ENCODE measurements at places on chromosomes 2 and 18. TPM values are rescaled to one million over a fixed set of nuclear protein-coding genes. Genes with fewer than 3 reads are reported as not detected.

Gene SERPINB11
- 7.1 TPM for total RNA-seq

Gene TMEM37
- total RNA-seq, result 6.0 TPM

Gene BMP10
- total RNA-seq, result not detected

GRCh38 chr2:120917886-120918285, 182.2 kb downstream of the GLI2 start:
- no peak for ATAC-seq

- ATAC-seq, result no peak
Observed at GRCh38 chr2:120771781-120772208, 36.1 kb downstream of the GLI2 start.

GRCh38 chr2:147365622-147366021, 479.2 kb upstream of the ACVR2A start:
- ATAC-seq, result no peak

- no peak for ATAC-seq
Observed at GRCh38 chr2:96953611-96953978, 32.8 kb downstream of the FAM178B start.

- ATAC-seq, result no peak
Observed at GRCh38 chr2:198756166-198756565, 701.6 kb downstream of the SATB2 start.

DNA sequence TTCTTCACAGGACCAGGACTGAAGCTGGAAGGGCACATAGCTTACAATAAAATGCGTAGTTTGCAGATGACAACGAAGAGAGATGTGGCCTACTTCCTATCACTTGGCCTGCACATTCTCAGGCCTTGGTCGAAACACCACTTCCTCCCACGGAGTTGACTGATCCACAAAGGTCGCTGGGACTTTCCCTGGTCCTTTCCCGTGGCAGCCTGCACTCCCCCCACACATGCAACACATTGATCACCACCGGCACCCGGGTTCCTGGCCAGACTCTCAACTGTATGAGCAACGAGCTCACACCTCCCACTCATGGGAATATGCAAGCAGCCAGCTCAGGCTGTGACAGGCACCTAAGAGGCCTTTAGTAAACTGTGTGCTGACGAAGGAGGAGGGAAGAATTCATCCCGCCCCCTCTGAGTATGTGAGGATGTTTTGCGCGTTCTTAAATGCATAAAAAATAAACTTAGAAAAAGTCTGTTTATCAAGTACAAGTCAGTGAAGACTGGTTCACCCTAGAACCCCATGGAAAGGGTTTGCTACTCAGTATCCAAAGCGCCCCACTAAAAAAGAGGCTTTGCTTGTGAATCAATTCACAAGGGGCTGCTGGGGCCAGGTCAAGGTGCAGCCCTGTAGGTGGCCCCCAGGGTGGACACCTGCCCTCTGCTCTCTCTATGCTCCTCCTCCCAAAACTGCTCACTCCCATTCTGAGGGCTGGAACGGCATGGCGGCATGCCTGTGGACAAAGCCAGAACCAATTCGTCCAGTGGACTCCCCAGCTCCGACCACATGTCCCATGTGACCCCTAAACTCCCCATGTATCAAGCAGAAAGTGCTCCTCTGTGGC, 154.3 kb downstream of the EIPR1 start:
- ATAC-seq, result peak; percentile 28

Data from esophagus mucosa (tissue), 1 donor.